ENCODE measurements at places on chromosomes 4 and X.

DNA sequence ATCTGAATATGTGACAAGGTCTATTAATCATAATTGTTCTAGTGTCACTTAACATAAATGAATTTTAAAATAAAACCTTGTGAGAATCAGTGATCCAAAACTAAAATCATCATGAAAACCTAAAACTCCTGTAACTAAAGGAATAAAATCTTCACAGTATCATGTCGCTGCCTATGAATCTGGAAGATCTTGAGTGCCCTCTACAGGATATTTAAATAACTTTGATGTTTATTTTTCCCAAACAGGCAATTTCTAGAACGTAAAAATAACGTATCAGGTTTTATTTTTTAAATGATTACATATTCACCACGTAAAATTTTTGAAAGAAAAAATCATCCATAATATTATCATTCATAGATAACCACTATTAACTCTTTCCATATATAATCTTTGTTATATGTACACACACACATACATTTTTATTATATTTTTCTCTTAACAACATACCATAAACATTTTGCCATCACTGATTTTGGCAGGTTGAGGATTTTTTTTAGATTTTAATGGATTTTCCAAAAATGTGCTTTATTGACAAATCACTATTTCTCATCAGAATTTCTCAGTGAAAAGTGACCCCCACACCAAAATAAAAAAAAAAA is 79.6 kb downstream of the COMMD8 start:
- peak; percentile 46 for DNase-seq

DNA sequence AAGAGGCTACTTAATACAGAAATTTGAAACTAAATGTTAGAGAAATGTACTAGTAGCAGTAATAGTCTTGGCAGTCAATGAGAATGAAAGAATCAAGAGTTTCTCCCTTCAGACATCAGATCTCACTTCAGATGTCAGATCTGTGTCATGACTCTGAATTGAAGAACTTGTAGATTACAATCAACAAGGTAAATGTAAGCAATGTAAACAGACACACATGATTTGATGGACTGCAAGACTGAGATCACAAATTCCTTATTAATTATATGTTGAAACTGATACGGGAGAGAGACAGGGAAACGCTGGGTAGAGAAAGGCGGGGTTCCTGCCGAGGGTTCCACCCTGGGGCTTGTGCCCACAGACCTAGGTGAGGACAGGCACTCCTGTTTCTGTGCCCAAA is 65.5 kb upstream of the HHIP start:
- DNase-seq = no peak

DNA sequence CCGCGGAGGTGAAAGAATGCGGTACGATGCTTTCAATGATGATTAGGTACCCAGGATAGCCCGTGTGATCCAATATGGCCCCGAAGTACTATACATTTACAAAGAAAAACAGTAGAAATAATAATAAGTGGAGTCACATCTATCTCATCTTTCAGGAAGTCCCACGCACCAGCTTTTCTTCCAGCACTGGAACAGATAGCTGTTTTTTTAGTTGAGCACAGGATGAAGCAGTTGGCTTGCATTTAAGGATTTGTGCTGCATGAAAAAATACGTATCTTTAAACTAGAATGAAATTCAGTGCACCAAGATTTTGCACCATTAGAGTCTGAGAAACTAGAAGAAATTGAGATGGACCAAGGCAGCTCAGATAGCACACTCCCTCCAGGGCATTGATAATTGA is 44.1 kb downstream of the SMIM20 start:
- DNase-seq = no peak

- no peak for DNase-seq
Measured at GRCh38 chr4:96473246-96473645, 633.4 kb downstream of the PDHA2 start.

DNA sequence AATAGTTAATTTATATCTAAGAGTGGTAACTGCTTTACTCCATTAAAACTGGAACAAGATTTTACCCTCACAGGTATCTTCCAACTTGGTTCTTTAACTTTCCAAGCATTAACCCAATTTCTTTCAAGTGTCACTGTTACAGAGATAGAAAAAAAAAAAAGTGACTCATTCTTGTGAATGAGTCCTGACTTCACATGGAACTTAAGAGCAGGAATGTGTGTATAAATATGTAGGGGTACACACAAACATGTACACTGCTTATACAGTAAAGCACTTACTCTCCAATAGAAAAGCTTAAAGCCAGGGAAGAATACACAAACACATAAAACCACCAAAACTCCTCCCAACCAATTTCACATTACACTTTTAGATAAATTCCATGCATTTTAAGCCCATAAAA is 38.8 kb downstream of the TAPT1 start:
- no peak for DNase-seq
